T47D (cell line): ENCODE measurements at places on chromosomes 2 and 18.

- DNase-seq, result no peak
These were observed 124.9 kb downstream of the CSRNP3 start for GRCh38 chr2:165594231-165594934.

DNA sequence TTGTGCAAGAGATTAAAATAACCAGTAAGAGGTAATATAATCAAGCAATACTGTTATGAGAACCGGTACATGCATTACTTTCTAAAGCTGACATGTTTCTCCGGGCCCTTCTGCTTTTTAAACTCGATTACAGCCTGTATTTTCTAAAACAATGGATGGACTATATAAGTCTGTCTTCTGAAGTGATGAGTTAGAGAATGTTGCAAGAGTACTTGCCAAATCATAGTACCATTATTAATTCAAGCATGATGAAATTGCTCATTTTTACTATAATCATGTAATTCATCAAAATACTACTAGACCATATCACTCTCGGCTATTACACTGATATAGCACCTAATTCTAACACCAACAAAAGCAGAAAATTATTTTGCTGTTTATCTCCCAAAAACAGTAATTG is 1240.3 kb upstream of the ACVR2A start:
- no peak for DNase-seq

DNA sequence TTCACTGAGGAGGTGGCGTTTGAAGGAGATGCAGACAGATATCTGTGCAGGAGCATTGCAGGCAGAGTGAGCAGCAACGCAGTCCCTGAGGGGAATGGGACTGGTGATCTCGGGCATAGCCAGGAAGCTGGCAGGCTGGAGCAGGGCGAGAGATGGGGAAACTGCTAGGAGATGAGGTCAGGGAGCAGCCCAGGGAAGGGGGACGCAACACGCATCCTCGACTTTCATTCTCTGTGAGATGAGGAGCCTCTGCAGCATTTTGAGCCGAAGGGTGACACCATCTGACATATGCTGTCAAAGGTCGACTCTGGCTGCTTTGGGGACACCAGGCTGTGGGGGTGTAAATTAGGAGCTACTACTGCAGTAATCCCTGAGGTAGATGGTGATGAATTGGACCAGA is 4.3 kb upstream of the CHRNA1 start:
- no peak for DNase-seq

- DNase-seq, result no peak
These were observed 23.9 kb downstream of the BAZ2B start for GRCh38 chr2:159592441-159592840.

DNA sequence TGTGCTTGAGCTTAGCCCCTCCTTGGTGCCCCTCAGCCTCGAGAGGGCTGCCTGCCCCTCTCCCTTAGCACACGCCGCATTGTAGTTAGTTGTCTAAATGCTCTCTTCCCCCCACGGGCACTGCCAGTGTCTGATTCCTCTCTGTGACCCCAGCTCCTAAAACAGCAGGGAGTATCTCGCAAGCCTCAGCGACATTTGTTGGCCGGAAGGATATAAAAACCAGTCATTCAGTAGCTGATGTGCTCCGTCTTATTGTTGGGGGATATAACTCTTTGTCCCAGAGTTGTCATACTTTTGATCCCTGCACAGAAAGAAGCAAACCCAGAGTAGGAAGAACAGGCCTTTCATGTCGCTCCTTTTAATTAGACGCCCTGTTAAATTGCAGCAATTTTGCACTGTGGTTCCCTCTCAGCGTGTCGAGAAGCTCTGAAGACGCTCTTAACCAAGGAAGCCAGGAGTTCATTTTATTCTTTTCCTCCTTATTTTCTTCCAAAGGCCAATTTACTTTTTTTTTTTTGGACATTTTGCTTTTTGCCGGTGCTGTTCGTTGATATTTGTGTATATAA is 201.8 kb downstream of the KLHL29 start:
- DNase-seq, result no peak

DNA sequence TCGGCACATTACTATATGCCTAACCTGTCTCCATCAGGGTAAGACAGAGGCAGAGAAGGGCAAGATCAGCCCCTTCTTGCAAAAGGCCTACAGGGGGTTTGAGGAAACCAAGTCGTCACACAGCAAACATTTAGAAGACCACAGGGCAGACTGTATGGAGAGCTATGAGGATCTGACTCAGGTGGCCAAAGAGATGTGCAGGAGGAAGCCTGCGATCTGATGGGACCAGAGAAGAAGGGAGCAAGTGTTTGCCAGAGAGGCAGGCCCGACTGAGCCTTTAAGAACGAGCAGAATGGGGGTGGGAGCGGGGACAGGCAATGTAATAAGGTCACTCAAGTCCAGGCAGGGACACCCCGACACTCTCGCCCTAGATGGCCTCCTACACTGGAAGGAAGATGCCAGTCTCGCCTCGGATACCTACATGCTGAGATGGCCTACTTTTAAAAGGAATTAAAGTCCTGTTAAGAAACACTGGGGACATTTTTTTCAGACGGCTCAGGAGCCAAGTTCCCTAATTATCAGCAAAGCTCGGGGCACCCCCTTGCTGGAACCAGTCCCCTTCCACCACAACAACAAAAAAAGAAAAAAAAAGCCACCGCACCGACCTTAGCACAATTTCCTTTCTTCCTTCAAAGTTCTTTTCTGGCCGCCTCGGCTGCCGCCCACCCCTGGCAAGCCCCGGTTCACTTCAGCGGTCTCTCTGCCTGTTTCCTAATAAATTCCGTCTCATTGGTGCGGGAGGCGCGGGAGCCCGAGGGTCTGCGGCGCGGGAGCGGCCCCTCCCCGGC is 1.5 kb downstream of the SFXN5 start:
- DNase-seq, result no peak

DNA sequence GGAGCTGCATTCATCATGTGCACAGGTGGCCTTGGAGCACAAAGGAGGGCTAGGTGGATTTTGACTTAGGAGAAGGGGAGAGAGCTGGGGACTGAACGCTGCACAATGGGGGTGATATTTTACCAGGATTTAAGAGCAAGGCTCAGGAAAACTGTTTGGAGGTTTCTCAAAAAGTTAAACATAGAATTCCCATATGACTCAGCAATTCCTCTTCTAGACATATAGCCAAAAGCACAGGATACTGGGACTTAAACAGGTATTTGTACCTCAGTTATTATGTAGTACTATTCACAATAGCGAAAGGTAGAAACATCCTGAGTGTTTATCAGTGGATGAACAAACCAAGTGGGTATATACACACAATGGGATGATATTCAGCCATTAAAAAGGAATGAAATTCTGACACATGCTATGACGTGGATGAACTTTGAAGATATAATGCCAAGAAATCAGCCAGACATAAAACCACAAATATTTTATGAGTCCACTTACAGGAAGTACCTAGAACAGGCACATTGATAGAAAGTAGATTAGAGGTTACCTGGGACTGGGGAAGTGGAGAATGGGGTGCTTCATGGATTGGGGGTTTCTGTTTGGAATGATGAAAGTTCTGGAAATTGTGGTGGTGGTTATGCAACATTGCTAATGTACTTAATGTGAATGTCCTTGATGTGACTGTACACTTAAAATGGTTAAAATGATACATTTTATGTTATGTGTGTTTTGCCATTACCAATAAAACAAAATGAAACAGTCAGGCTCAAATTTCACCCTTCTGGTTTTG is 216.9 kb downstream of the HAUS1 start:
- DNase-seq, result no peak

DNA sequence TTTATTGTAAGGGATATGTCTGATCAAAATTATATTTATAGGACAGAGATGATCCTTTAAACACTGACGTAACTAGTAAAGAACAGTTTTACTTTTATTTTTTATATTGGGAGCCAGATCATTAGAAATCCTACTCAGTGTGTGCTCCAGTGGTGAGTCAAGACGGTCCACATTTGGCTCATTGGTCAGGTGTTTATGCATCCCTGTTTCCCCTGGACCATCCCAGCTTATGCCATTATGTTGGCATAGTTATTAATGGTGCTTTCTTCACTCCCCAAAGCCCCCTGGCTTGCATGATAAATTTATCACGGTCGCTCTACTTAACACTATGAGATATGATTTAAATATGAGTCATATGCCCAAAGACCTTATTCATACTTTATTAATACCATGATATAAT is 293.4 kb downstream of the XIRP2 start:
- no peak for DNase-seq

GRCh38 chr2:37566517-37566981 is 104.9 kb downstream of the CDC42EP3 start:
- no peak for DNase-seq

GRCh38 chr2:36456227-36457175 is 100.9 kb downstream of the CRIM1 start:
- no peak for DNase-seq

- no peak for DNase-seq
These were observed 120.5 kb downstream of the AFF3 start for GRCh38 chr2:100021791-100022340.

DNA sequence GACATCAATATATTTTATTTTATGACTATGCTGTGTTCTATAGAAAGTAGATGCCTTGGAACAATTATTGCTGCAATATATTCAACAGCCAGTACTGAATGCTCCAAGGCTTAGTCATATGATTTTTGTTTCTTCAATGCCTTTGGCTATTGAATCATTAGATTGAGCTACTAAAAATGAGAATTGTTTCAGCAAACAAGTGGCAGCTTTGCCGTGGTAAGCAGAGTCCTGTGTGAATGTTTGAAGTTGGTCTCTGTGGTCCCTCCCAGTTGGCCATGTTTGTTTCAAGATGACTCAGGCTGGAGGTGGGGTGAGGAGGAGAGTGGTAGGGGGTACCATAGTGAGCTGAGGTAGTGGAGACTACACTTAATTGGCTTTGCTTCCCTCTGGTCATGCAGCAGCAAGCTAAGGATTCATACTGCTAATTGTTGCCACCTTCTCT is 198.6 kb upstream of the EPAS1 start:
- DNase-seq, result no peak

- DNase-seq, result no peak
These were observed 256.4 kb upstream of the TCF4 start for GRCh38 chr18:55844382-55844781.

DNA sequence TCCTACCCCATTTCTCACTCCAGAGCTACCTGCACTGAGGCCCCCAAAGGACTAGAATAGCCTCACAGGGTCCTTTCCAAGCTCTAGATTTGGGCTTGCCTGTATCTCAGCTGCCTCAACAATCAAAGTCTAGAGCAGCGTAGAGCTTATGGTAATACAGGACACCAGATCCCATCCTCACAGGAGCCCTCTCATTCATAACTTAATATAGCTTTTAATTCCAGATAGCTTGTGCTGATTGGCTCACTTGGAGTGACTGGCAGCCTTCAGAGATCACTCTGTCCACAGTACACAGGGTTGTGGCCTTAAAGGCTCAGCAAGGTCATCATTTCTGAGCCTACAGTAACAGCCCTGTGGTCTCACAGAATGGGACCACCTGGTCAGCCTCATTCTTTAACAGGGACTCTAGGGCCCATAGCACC is 51.4 kb downstream of the ZFP36L2 start:
- peak; percentile 40 for DNase-seq

- no peak for DNase-seq
These were observed 556.7 kb upstream of the ACVR2A start for GRCh38 chr2:147288131-147288530.

DNA sequence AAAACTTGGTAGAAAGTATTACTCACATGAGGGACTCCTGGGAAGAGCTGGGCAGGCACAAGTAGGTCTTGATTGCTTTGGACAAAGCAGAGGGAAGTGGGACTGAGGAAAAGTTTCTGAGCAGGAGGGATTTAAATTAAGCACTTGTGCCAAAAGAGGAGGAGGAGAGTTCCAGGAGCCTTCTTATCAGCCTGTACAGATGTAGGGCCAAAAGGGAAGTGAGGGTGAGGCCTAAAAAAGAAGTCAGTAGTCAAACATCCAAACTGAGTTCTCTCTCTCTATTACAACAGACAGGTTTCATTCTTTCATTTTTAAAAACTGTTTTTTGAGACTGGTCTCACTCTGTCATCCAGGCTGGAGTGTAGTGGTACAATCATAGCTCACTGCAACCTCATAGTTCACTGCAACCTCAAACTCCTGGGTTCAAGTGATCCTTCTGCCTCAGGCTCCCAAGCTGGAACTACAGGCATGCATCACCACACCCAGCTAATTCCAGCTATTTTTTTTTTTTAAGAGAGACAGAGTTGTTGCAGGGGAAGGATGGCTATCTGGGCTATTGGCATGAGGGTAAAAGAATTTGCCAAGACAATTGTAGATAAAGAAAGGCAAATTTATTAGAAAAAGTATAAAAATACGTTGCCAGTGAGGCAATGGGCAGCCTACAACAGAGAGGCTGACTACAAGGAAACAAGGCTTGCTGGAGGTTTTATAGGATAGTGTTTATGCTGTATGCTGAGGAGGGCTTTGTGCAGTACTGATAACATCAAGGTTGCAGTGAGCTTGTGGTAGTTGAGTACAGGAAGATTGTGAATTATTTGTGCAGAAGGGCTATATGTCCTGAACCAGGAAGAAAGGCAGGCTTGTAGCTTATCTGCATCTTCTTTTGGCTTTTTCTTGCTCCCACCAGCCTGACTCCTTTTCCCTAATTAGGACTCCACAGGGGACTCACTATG is 29.0 kb downstream of the CFAP210 start:
- no peak for DNase-seq

DNA sequence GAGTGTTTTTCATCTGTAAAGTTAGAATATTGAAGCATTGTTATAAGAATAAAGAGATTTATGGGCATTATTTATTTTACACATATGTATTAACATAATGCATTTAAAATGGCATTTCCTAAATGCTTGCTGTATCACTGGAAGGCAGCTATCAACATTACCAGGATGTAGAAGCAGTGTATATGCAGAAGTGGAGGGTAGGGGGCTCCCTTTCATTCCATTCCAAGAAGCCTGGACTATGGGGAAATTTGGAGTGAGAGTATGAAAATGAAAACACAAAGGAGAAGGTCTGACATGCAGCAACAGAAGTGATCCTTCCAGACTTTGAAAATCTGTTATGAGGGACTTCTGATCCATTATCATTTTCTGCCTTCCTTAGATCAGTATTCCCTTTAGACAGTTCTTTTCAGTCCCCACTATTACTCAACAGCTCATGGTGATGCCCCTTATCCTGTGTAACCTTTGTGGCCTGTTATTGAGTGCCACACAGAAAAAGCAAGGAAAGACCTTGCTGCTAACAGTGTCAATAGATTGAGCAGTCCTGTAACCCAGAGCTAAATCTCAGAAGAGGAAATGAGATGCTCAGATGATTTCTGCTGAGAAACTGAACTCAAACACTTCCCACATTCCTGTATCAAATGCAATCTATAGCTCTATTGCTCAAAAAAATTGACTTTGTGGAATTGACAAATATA is 216.6 kb downstream of the HNMT start:
- no peak for DNase-seq

- no peak for DNase-seq
These were observed 50.6 kb upstream of the ODC1 start for GRCh38 chr2:10498525-10499274.
